ENCODE measurements at places on chromosomes 2 and 18.

- DNase-seq: no peak
Observed at GRCh38 chr18:45312555-45313126, 302.6 kb upstream of the SLC14A2 start.

DNA sequence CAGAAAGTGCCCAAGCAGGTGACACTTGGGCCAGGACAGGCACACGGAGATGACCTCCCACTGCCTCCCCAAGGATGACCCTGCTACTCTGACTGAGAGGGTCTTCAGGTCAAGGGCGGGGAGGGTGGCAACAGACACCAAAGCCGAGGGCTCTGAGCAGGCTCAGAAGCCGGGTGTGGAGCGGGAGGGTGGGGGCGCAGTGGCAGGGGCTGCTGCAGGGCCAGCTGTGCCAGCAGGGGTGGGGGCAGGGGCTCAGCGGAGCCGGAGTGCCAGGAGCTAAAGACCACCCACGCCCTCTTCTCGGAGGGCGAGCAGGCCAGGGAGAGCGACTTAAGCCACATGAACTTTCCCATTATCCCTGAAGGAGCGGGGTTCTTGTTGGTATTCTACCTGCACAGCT is 93.3 kb upstream of the MBOAT2 start:
- no peak for DNase-seq

GRCh38 chr2:167487728-167488127 is 599.4 kb downstream of the XIRP2 start:
- no peak for DNase-seq

- DNase-seq: no peak
Observed at GRCh38 chr2:1721706-1722646, 22.3 kb downstream of the PXDN start.

- no peak for DNase-seq
Observed at GRCh38 chr2:221676566-221677172, 104.6 kb upstream of the EPHA4 start.

- no peak for DNase-seq
Observed at GRCh38 chr2:23412556-23413155, 27.7 kb downstream of the KLHL29 start.

GRCh38 chr2:239953418-239954061 is 71.6 kb downstream of the NDUFA10 start:
- no peak for DNase-seq

DNA sequence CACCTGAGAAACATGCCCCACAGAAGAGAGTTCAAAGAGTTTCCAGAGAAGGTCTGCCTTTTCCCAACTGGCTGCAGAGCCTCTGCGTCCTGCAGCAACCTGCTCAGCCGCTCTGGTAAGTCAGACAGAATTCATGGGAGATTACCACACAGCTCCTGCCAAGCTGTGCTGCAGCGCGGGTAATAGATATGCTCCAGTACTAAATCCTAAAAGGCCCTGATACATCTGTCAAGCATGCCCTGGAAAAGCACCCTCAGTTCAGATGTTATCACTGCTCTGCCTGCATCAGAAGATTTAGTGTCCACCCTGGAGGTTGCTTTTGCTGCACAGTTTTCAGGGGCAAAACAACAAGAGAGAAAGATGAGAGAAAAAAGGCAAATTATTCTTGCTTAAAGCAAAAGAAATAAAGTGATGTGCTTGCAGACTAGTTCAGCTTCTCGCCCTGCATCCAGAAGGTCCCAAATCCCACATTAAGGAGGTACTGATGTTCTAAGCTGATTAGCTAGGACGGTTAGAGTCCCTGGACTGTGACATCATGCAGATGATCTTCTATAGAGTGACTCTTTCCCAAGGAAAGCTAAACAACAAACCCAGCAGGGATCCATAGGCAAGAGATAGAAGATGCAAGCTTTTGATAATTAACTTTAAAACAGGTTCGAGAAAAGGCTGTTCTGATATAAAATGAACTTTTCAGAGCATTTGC is 488.6 kb downstream of the BCL11A start:
- no peak for DNase-seq

GRCh38 chr2:103605071-103605780 is 843.4 kb downstream of the TMEM182 start:
- DNase-seq: no peak

GRCh38 chr18:23032030-23032582 is 99.0 kb downstream of the RBBP8 start:
- DNase-seq: no peak

GRCh38 chr2:108916122-108916795 is 72.8 kb downstream of the EDAR start:
- DNase-seq: no peak

- DNase-seq: no peak
Observed at GRCh38 chr18:42001801-42002200, 46.8 kb downstream of the PIK3C3 start.

- DNase-seq: no peak
Observed at GRCh38 chr18:75057169-75057960, 151.6 kb downstream of the PTGR3 start.

DNA sequence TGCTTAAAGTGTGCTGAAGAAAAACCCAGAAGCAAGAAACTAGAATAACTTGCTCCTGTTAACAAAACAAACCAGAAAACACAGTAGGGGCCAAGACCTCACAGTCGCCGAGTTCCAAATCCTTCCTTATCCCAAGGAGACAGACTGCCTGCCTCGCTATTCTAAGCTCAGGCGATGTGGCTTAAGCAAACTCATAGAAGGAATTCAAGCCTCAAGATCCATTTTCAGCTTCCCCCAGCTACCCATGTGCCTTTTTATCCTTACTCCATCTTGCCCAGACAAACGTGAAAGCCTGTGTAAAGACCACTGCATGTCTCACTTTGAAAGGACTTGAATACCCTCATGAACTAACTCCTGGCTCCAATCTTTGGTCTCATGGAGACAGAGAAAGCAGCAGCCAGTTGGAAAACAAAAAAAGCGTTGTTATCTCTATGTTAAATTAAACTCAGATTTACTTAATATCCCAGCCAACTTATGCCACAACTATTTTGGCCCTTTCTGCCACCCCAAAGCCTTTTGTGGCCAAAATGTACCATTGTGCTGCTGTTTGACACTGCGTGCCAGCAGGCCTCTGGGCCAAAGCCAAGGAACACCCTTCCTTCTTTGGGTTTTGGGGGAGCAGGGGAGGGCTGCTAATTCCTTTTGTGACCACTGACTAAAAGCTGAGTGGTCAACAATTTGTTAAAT is 123.2 kb upstream of the FZD5 start:
- no peak for DNase-seq

Measured in activated CD4-positive, alpha-beta T cell treated with anti-CD3 and anti-CD28 coated beads, Interleukin-2, Interleukin-4, amounts not matched to agents 100 ng/mL and 50 ng/mL, durations not matched to agents 16 hours and 8 hours (primary cell).